ENCODE measurements at places on chromosomes 3 and 15.
A peak's percentile ranks its signal among the peaks of the same experiment; 100 is the strongest.

DNA sequence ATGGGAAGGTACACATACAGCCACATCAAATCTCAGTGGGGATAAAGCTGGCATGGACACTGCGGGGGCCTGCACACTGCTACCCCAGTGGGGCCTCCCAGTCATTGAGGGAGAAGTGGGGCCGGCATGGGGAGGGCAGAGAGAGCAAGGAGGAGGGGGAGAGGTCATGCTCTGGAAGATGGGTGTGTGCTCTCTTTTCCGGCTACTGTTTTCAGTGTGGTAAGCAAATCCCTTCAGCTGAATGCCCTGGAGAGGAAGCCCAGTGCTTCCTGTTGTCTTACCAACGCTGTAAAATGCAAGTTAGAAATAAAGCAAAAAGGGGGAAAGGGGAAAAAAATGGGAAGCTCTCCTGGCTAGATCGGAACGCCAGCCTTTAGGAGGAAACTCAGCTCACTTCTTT lies 30.8 kb downstream of the NRROS start:
- DNase-seq = no peak

GRCh38 chr3:16447135-16447534 lies 66.4 kb downstream of the RFTN1 start:
- no peak for DNase-seq

GRCh38 chr3:42095540-42095939 lies 4.4 kb downstream of the TRAK1 start:
- no peak for DNase-seq

- no peak for DNase-seq
These were observed 750 bp upstream of the ITGB5 start for GRCh38 chr3:124887932-124888298.

GRCh38 chr15:39125904-39126303 lies 455.0 kb upstream of the THBS1 start:
- peak; percentile 31 for DNase-seq

DNA sequence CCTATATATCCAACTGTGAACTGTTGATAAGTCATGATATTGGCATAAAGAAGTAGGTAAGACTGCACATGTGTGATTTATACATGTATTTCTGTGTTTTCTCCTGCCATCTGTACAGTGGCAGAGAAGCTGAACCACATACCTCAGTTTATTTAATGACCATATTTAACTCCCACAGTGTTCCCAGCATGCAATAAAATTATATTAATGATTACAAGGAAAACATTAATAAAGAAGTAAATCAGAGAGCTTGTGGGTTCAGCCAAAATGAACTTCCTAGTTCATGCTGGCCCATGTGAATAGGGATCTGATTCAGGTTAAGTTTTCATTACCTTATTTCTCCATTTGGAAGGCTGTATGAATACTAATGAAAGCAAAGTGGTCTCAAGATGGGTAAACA lies 439.2 kb downstream of the CNTN6 start:
- DNase-seq = no peak

GRCh38 chr3:43583481-43583880 lies 38.3 kb downstream of the ANO10 start:
- DNase-seq = no peak

Measured in RWPE1 (cell line).